ENCODE measurements at places on chromosomes 12 and 14. TPM values are rescaled to one million over a fixed set of nuclear protein-coding genes. Genes with fewer than 3 reads are reported as not detected.

DNA sequence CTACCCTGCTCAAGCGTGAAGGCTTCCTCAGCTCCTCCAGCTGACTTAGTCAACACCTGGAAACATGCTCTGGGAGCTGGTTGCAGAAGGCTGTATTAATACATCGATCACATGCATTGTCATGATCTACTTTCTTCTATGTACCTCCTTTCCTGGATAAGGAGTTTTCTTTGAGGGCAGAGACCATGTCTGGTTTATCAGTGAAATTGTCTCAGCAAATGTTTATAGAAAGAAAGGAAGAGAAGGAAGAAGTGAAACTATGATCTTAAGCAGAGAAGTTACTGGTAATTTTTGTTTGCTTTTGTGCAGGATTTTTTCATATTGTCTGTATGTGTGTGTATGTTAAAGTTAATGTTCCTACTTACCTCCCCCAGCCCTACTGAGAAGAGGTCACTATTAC, 4.5 kb downstream of the DYRK4 start:
- DNase-seq, result no peak

DNA sequence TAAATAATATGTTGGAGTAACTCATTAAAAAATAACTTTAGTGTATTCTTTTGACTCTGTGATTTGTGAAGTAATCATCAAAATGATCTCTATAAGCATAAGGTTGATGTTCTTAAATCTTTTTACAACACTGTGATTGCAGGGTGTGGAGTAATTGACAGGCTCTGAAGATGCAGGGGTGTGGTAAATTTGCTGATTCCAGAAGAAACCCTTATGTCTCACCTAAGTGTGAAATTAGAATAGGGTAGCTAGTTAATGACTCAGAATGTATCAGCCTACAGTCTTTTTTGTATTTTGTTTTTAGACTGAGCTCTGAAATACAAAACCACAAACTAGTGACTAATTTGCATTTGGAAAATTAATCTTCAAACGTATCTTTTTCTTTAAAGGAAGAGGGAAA, 5.9 kb downstream of the PRPF39 start:
- no peak for DNase-seq

DNA sequence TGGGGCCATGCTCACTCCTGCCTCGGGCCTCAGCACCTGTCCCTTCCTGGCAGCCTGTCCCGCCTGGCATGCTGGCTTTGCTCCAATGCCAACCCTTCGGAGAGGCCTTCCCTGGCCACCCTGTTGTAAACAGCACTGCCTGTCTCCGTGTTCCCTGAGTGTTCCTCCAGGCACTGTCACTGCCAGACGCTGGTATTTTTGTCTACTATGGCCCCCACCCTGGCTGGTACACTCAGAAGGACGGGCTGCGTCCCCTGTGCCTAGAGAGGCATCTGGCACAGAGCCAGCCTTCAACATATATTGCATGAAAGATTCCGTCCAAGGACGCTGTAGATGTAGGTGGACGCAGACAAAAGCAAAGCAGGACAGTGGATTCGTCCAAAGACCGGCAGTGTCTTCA, 2.7 kb upstream of the ASPG start:
- DNase-seq, result no peak

GRCh38 chr14:82805892-82806825, 1272.5 kb upstream of the SEL1L start:
- DNase-seq, result no peak

GRCh38 chr12:94969424-94969823, 34.1 kb downstream of the NDUFA12 start:
- DNase-seq, result no peak

- no peak for DNase-seq
These were observed 164.8 kb downstream of the SNAPC1 start for GRCh38 chr14:61927060-61927459.

- no peak for DNase-seq
These were observed 29.0 kb upstream of the MEG3 start for GRCh38 chr14:100796946-100797345.

GRCh38 chr12:49667325-49668090, 39.7 kb downstream of the FMNL3 start:
- DNase-seq, result no peak

DNA sequence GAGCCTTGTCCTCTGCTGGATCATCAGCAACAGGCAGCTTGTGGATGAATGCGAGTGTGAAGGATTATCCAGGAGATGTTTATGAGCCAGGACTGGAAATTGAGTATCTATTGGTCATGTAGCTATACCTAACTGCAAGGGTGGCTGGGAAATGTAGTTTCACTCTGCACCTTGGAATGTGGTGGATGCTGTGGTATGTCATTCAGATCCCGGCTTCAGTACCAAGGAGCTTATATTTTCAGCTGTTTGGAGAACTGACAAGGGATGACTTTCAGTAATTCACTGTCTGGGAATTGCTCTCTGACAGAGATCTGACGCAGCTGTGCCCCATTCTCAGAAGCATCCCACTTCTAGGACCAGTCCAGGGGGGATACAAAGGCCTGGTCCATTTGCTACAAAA, 792.3 kb upstream of the NOVA1 start:
- DNase-seq, result no peak

DNA sequence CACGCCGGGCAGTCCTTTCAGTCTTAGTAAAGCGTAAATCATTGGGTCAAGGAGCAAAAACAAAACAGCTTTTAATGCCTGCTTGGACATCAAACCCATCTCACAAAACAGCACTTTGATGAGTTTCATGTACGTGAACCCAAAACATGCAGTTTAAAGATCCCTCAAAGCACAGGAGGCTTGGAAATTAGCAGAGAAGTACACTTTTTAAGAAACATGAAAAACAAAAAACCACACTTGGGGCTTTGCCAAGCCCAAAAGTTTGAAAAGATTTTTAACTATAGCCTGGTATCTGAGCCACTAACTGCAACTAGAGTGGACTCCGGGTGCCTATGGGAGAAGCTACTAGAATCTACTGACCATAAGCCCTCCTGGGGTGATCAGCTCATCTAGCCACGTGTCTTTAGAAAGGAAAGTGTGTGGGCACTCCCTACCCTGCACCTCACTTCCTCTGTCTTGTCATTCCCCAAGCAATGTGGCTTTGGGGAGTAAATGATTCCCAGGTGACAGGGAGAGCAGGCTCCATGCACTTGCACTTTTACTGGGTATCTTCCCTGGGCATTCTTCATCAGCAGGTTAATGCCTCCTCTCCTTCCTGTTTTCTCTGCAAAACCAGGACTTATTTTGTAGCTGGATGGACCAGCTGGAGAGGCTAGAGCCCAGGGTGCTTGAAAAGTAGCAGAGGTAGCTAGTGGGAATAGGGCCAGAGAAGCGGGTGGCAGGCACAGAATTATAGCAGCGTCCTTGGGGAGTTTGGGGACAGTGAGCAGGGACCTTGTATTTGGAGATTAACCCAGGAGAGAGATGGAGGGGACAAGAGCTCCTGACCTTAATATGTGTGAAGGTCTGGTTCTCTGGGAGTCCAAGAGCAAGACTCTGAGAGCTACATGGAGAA, 339.3 kb downstream of the BCL11B start:
- DNase-seq, result no peak

GRCh38 chr12:25186788-25187402, 8.1 kb downstream of the DNAI7 start:
- no peak for DNase-seq

TCL1B gene
- not detected for total RNA-seq

MYF6 gene
- total RNA-seq, result 8.6 TPM

MYRFL gene
- 0.85 TPM for total RNA-seq

Data from urinary bladder (tissue), 4 donors.